GM20000 (cell line): ENCODE measurements at places on chromosomes 5 and 9.

DNA sequence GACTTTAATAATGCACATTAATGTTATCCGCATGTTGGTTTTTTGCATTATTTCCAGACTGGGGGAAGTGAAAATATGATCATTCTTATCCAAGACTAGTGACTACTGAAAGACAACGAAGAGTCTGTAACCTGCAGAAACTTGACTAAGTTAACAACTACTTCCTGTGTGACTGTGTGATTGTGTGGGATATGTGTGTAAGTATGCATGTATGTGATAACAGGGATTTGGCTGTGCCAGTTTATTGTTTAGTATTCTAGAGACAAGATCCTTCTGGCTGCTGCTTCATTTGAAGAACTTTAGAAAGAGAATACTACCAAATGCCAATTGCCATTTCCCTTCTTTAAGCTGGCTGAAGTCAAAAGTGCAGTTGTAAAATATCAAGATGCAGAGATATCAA lies 375.7 kb upstream of the PRR16 start:
- DNase-seq = no peak

GRCh38 chr5:83524345-83524744 lies 52.8 kb downstream of the VCAN start:
- DNase-seq = no peak

- DNase-seq = no peak
Measured at GRCh38 chr9:107976767-107977166, 487.2 kb upstream of the KLF4 start.

GRCh38 chr9:109020581-109021511 lies 7.5 kb upstream of the CTNNAL1 start:
- no peak for DNase-seq

GRCh38 chr5:127762412-127762811 lies 59.2 kb downstream of the CCDC192 start:
- no peak for DNase-seq

GRCh38 chr5:16663840-16664239 lies 47.0 kb upstream of the RETREG1 start:
- no peak for DNase-seq

- no peak for DNase-seq
Measured at GRCh38 chr5:3099954-3100353, 348.5 kb upstream of the IRX2 start.

- DNase-seq = no peak
Measured at GRCh38 chr9:12318732-12319685, 374.2 kb upstream of the TYRP1 start.

DNA sequence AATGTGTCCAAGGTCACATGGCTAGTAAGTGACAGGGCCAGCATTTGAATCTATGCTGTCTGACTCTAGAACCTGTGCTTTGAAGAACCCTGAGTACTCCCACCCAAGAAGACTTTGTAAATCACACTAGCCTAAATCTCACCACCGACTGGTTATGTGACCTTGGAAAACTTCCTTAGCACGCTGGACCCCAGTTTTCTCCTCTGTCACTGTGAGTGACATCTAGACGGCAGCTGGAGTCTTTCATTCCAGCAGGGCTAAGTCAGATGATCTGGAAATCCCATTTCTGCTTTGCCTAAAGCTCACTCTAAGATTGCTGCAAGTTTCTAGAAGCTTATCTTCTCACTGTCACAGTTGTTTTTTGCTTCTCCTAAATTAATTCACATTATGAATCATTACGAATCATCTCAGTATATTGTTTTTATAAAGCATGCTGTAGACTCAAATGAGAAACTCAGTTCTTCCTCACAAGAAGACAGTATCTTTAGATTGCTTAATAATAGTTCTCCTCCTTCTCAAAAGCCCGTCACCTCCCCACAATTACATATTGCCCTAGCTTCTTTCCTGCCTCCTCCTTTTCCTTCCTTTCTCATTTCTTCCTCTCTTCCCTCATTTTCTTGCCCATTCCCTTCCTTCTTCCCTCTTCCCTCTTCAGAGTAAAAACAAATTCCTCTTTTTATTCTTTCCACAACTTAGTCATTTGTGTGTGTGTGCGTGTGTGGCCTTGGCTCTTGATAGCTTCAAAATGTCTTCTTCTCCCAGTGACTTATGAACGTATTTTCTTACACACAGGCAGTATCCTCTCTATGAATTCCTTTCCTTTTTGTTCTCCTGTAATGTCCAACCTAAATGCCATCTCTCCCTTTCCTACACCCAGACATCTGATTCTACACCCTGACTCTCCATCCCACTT lies 16.8 kb downstream of the ALDOB start:
- no peak for DNase-seq
